ENCODE measurements at places on chromosomes 5 and 9. TPM values are rescaled to one million over a fixed set of nuclear protein-coding genes. Genes with fewer than 3 reads are reported as not detected.

DNA sequence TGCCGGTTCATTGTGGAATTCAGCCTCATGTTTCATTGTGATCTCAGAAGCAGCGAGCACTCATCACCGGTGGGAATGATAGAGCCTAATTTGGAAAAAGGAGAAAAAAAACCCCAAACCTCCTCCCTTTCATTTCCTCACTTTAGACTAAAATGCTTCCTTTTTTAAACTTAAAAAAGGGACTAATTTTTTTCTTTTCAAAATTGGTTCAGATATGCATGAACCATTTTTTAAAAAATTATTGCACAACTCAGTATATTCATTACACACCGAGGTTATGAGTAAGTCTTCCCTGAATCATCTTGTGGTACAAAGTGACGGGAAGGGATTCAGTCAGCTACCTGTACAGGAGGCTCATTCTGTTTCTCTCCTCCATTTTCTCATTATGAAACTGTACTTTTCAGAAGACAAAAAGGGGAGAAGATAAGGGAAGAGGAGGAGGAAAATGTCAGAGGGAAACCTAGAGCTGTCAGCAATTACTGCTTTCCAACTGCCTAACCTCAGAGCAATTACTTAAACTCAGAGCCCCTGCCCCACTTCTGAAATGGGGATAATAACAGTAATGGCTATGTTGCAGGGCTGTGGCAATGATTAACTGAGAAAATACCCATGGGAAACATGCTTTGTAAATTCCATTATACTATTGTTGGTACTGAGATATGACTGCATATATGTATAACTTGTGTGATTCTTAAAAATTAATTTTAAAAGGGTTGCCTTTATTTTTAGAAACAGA, 24.0 kb downstream of the GALNT10 start:
- no peak for DNase-seq

DNA sequence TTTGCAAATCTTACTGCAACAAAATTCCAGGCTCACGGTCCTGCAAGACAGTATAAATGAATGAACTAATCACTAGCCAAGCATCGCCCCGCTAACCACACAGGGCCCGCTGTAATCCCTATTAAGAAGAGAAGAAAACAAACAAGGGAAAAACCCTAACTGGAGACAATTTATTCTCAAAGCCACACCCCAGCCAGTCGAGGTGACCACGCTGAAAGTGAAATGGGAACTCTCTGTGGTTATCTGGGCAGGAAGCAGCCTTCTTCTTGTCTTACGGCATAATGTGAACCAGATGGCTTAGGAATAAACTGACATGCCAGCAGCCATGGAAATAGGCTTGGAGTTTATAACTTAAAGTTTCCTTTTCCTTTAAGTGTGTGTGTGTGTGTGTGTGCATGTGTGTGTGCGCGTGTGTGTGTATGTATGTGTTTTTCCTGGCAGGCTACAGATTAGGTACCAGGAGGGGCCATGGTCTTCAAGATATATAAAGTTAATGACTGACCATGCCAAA, 120.2 kb downstream of the SEMA6A start:
- DNase-seq: peak; percentile 79

The SPATA31A3 gene
- not detected for polyA plus RNA-seq

The SPINK4 gene
- not detected for polyA plus RNA-seq

- no peak for DNase-seq
Observed at GRCh38 chr9:91711755-91712601, 238.1 kb downstream of the ROR2 start.

The CDKN2B-AS1 gene
- polyA plus RNA-seq: 0.59 TPM

GRCh38 chr5:168528521-168529373, at the start of gene FBLL1:
FBLL1 (plus strand) TSS chr5:168529305; CDS start chr5:168529505, 200 bp downstream.
- DNase-seq: no peak

DNA sequence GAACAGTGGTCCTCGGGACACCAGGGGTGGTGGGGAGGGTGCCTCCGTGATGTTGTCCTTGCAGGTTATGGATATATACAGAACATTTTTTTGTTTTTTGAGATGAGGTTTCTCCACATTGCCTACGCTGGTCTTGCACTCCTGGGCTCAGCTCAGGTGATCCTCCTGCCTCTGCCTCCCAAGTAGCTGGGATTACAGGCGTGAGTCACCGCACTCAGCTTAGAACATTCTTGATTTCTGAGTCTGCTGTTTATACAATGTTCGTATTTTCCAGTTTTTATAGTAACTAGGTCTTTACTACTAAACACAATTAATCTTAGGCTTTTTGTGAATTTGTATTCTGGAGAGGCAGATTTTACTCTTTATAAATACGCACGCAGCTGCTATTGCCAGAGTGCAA, 6.0 kb downstream of the PMPCA start:
- no peak for DNase-seq

DNA sequence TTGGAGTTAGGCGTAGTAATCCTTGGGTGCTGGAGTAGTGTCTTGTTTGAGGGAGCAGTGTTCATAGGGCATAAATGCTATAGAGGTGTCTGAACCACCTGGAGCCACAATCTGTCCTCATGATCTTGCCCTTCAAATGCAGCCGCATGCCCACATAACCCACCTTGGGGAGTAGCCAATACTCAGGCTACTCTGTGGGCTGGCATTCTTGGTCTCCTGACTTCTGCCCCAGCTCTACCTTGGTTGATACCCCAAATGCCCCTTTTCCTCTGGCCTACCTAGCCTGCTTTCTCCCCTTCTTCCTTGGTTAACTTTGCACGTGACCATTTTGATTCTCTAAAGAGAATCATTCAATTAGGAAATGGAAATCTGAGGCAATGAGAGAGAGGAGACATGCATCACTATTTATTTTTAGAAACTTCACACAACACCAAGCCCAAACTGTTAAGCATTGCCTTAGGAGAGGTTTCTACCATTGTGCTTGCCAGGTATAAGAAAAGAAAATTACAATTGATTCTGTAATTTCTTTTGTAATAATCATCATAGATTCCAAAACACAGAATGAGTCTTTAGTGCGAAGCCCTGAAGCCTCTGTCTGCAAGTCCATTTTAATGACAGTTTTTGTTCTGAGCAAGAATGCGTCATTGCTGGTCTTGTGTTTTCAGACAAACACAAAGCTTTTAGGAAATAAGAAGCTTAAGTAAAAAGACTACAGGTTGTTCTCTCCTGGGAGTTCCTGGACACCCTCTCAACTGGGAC, 135.2 kb downstream of the C9orf152 start:
- no peak for DNase-seq

DNA sequence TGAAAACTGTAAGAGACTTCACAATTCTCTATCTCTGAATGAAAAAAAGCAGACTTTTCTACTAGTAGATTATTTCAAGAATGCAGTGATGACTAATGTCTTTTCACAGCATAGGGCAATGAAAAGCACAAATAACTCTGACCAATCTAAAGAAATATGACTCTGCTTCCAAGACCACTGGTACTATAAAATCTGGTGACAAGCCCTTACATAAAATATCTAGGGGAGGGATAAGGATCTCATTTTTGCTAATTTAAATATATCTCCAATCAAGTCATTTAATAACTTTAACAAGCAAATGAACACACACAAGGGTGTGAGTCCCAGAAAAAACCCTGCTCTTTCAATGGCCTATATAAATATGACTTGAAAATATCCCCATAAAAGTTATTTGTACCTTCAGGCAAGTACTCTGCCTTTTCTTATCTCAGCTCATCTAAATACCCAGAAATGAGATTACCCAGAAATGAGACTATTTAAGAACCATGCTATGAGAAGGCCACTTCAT, 105.2 kb downstream of the GNAQ start:
- DNase-seq: peak; percentile 67

The NME5 gene
- polyA plus RNA-seq: 1.3 TPM

DNA sequence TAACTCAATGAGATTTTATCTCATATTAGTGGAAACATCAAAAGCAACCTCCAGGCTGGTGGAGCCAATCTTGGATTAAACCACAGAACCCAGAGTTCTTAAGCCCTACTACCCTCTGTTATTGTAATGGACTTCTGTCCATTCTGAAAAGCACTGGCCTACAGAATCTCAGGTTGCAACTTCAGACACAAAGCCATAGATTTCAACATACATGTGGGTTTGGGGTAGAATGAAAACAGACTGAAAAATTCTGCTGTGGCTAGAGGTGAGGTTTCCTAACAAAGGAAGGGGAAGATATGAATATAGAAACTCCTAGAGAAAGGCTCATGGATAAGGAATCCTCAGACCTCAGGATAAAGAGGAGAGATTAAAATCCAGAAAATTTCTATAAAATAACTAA, 569.8 kb upstream of the RIOK2 start:
- DNase-seq: no peak

The SPINK7 gene
- not detected for polyA plus RNA-seq

The ENTREP1 gene
- polyA plus RNA-seq: 0.07 TPM

DNA sequence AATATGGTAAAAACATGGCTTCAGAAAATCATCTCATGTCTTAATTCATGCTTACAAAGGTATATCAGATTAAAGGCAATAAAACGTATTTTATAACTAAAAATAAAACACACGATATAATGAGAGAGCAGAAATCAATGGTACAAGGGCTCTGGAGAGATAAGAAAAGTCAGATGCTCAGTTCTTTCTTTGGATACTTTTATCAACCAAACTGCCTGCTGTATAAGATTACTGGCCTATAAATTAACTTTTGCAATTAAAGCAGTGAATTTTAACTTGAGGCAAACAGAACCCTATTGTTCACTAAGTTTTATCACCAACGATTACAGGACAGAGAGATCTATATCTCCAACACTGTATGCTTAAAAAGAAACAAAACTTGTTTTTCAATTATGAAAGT, 42.1 kb upstream of the HNRNPA0 start:
- DNase-seq: no peak

GRCh38 chr5:126171916-126172315, 251.3 kb upstream of the GRAMD2B start:
- DNase-seq: no peak

- no peak for DNase-seq
Observed at GRCh38 chr9:115615000-115615401, 497.0 kb upstream of the TNC start.

The AK3 gene
- 46.1 TPM for polyA plus RNA-seq

The RNF183 gene
- not detected for polyA plus RNA-seq
